ENCODE measurements at places on chromosomes 2 and 18.

GRCh38 chr2:127101756-127102477 lies 5.0 kb downstream of the BIN1 start:
- no peaks in the 10 kb centered on the region for H3K36me3 ChIP-seq
- H3K27me3 ChIP-seq = no peaks in the 10 kb centered on the region
- no peaks in the 10 kb centered on the region for H3K4me1 ChIP-seq
- H3K27ac ChIP-seq = no peak overlapping the region

DNA sequence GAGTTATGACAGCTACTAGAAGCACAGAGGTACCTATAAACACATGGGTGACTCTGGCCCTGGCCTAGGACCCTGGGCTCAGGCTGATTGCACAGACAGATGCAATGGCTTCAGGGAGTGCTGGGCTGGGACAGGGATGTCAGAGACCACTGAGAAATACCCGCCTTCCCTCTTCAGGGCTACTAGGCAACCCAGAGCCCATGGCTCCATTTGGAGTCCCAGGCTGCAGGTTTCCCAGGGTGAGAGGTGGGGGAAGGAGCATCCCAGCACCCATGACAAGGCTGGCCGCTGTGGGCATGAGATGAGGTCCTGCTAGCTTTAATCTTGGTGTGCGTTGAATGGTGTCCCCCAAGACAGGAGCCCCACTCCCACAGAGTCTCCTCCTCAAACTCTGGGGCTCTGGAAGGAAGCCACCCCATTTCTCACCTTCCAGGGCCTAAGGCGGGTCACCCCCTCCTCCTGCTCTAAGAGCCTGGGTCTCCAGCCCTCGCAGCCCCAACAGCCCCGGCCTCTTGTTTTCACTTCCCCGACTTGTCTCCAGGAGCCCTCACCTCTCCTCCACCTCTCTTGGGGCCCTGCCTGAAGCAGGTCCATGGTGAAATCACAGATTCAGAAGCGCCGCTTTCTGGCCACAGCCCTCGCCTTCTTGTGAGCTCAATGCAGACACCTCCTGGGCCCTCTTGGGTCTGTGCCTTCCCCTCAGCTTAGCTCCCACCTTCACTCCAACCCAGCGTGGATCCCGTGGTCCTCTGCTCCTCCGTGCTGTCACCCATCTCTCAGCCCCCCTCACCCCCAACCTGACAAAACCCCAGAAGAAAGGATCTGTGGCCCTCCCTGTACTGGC lies 41.4 kb downstream of the EMX1 start:
- no peak overlapping the region for H3K4me3 ChIP-seq
- no peak for DNase-seq
- H3K27ac ChIP-seq = no peak overlapping the region
- H3K27me3 ChIP-seq = no peaks in the 10 kb centered on the region

GRCh38 chr2:88188748-88189147 lies 18.6 kb downstream of the THNSL2 start:
- H3K27ac ChIP-seq = no peak overlapping the region
- DNase-seq = no peak
- H3K27me3 ChIP-seq = no peaks in the 10 kb centered on the region
- no peak overlapping the region for H3K4me3 ChIP-seq

DNA sequence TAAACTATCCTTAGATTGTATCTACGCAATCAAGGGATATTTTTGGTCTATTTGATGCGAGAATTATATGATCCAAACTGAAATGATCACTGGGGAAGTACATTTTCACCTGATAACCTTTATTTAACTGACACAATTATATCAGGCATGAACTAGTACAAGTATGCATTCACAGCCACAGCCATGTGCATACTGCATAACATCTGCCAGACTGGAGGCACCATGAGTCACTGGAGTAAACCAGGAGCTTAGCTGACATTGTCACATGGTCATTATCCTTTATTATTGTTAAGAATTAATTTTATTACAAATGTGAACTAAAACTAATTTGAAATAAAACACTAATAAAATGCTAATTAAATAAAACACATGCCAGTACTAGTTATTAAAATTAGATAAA lies 1127.1 kb downstream of the DPP10 start:
- H3K4me1 ChIP-seq = no peaks in the 10 kb centered on the region
- no peak overlapping the region for H3K4me3 ChIP-seq
- H3K27me3 ChIP-seq = no peaks in the 10 kb centered on the region
- H3K36me3 ChIP-seq = no peaks in the 10 kb centered on the region

GRCh38 chr2:168555283-168555682 lies 99.2 kb downstream of the CERS6 start:
- H3K4me3 ChIP-seq = no peak overlapping the region
- no peak overlapping the region for H3K27ac ChIP-seq
- H3K4me1 ChIP-seq = peaks cover 17% of the 10 kb centered on the region
- no peaks in the 10 kb centered on the region for H3K36me3 ChIP-seq

GRCh38 chr2:160822006-160822405 lies 328.4 kb upstream of the RBMS1 start:
- no peak overlapping the region for H3K27ac ChIP-seq
- H3K4me1 ChIP-seq = no peaks in the 10 kb centered on the region
- no peaks in the 10 kb centered on the region for H3K36me3 ChIP-seq
- no peaks in the 10 kb centered on the region for H3K27me3 ChIP-seq
- H3K4me3 ChIP-seq = no peak overlapping the region
- no peak for DNase-seq

- H3K27ac ChIP-seq = no peak overlapping the region
- no peak for DNase-seq
- H3K36me3 ChIP-seq = no peaks in the 10 kb centered on the region
Measured at GRCh38 chr2:171723716-171724683, 36.7 kb downstream of the DYNC1I2 start.

- no peak overlapping the region for H3K4me3 ChIP-seq
- H3K27ac ChIP-seq = no peak overlapping the region
- no peak for DNase-seq
- H3K27me3 ChIP-seq = no peaks in the 10 kb centered on the region
Measured at GRCh38 chr2:25701801-25702200, 28.4 kb upstream of the DTNB start.
